ENCODE measurements at places on chromosomes 1 and 21.

- DNase-seq = no peak
These were observed 135.6 kb upstream of the KAZN start for GRCh38 chr1:14462851-14463250.

DNA sequence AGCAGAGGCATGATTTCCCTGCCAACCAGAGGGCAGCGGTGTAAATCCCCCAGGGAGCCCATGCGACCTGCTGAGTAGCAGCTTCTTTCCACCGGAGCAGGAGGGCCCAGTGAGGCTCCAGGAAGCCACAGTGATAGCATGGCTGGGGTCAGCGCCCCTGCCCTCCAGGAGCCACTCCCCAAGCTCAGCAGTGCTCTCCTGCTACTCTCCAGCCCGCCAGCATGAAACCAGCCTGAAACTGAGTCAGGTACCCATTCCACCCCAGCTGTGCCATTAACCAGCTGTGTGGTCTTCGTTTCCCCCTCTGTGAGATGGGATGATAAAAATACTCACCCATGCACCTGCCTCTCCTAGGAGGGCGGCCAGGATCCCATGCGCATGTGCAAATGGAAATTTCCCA lies 123.8 kb upstream of the TMEM51 start:
- no peak for DNase-seq

DNA sequence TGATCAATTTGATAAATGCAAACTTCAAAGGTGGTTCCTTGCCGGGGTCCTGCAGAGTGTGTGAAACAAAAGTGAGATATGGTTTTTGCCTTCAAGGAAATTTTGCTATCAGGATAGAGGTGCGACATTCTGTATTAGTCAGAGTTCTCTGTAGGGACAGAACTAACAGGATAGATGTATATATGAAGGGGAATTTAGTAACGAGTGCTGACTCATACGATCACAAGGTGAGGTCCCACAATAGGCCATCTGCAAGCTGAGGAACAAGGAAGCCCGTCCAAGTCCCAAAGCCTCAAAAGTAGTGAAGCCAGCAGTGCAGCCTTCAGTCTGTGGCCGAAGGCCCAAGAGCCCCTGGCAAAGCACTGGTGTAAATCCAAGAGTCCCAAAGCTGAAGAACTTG lies 157.0 kb downstream of the RYR2 start:
- DNase-seq = no peak

- no peak for DNase-seq
These were observed 6.2 kb downstream of the E2F2 start for GRCh38 chr1:23524716-23525401.

GRCh38 chr1:67874501-67875111 lies 41.3 kb upstream of the GNG12 start:
- no peak for DNase-seq

DNA sequence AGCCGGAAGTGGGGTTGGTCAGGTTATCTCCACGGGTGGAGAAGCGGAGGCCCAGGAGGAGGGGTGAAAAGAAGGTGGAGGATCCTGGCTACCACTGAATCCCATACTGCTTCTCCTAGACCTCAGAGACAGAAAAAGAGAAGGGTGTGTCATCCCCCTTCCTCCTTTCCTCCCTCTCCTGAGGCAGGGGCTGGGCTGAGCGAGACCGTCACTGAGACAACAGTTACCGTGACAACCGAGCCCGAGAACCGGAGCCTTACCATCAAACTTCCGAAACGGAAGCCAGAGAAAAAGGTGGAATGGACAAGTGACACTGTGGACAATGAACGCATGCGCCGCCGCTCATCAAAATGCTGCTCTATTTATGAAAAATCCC lies 42.1 kb upstream of the NBPF3 start:
- no peak for DNase-seq

DNA sequence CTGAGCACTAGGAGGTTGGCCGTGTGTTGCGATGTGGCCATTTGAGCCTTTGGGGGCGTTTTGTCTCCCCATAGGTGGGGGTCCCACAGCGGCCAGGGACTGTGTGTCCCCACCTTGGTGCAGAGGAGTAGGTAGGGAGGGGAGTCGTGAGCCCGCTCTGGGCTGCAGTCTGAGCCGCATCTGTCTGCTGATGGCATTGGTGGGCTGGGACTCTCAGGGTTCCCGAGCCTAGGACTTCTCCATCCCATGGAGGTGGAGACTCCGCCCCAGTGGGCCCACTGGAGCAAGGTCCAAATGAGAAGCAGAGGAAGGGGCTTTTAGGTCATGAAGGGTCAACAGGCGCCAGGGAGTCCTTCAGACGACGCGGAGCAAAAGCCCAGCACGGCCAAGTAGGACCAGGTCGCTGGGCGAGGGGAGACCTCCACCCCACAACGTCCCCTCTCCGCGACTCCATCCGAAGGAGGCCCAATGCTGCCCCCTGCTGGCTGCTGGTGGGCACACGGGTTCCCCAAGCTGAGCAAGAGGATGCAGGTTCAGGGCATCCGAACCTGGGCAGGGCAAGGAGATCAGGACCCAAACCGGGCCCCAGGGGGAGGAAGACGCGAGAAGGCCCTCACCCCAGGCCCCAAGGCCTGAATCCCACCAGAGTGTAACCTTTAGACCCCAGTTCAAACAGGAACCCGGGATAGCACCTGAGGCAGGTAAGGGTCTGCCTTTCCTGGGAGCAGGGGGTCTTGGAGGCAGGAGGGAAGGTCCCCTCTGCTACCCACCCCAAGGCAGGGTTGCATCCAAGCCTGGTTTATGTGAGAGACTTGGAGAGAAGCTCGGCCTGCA lies 14.9 kb downstream of the TTC34 start:
- peak; percentile 80 for DNase-seq

- DNase-seq = no peak
These were observed 54.8 kb downstream of the NPHP4 start for GRCh38 chr1:5937373-5937857.

DNA sequence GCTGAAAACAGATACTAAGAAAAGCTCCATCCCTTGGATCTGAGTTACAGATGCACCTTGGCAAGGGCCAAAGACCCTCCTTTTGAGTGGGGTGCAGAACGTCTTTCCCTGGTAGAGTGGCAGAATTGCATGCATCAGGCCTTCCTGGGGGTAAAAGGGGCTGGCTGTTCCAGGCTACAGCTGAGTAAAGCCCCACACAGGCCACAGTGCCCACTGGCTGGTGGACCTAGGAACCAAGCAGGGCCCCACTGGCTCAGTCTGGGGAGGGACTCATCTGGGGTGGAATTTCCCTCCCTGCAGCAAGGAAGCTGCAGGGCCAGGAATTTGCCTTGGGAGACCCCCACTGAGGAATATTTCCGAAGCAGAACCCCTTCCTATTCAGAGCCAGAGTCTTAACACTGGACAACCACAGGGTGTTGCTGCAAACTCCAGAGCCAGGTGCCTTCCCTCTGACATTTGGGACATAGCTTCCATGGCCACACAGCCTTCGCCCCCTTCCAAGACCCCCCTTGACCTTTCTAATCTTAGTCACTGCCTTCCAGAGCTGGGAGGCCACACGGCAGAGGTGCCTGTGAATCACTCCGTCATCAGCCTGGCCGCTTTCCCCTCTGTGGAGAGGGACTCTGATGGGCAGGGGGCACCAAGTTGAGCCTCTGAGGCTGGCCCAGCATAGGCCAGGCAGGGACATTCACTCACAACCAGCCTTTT lies 52.5 kb downstream of the LACTBL1 start:
- no peak for DNase-seq

- no peak for DNase-seq
These were observed 9.0 kb upstream of the RHBG start for GRCh38 chr1:156359973-156360372.

DNA sequence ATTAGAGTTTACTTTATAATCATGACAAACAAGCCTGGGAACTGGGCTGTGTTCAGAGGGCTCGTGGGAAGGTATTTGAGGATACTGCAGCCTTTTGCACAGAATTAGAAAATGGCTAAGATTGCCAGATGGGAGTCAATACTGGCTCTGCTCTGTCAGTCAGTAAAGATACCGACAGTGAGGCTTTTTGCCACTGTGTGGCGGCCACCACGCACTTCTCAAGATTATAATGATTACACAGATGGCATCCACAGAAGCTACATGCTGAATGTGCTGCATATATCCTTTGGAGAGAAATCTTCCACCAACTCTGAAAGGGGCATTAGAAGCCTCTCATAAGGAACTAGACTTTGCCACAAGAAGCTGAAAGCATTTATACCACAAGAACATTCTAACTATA lies 213.4 kb upstream of the PTBP2 start:
- DNase-seq = no peak

DNA sequence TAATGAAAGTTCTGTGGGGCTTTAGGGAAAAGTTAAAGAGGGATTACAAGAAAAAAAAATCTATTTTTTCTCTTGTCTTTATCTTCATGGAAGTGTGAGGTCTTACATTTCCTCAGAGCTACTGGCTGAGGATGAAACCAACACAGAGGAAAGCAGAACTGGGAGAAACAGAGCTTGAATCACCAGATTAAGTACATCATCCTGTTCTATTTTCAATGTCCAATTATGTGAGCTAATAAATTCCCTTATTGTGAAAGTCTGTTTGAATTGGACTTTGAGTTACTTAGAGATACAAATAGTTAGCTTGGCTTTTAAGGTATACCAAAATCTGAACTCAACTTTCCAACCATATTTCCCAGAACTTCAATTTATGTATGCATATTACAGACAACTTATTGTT lies 69.2 kb downstream of the LPGAT1 start:
- DNase-seq = no peak

GRCh38 chr21:44078411-44078981 lies 28.7 kb upstream of the PWP2 start:
- DNase-seq = no peak

DNA sequence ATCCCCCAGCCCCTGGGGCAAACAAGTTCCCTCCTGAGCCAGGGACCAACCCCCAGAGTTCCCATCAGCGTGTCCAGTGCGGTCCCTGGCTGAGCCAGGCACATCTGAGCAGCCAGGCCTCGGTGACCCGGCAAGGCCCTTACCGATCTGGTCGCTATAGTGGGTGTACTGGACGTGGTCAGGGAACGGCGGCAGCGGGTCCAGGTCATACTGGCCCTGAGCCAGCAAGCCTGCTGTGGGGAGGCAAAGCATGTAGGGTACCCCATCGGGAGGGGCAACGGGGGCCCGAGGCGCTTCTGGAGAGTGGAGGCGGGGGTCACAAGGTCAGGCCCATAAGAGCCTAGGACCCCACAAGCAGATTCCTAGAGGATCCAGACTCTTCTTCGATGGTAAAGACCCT lies 3.5 kb downstream of the MFAP2 start:
- DNase-seq = no peak

DNA sequence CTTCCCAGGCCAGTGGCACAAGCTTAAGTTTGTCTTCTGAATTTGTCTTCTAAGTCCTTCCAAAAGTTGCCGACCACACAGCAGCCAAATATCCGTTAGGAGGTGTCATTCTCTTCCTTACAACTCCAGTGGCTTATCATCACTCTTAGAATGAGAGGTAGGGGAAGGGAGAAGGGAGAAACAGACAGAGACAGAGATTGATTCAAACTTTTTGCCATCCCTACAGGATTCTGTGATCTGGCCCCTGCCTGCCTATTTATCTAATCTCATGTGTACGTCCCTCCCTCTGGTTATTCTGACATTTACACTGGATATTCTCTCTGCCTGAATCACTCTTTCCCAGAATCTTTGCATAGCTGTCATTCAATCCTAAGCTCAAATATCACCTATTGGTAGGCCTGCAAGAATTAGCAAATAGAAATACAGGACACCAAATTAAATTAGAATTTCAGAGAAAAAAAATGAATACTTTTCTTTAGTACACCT lies 488 bp upstream of the GNL2 start:
- no peak for DNase-seq

GRCh38 chr1:88466899-88467580 lies 217.0 kb upstream of the PKN2 start:
- no peak for DNase-seq

DNA sequence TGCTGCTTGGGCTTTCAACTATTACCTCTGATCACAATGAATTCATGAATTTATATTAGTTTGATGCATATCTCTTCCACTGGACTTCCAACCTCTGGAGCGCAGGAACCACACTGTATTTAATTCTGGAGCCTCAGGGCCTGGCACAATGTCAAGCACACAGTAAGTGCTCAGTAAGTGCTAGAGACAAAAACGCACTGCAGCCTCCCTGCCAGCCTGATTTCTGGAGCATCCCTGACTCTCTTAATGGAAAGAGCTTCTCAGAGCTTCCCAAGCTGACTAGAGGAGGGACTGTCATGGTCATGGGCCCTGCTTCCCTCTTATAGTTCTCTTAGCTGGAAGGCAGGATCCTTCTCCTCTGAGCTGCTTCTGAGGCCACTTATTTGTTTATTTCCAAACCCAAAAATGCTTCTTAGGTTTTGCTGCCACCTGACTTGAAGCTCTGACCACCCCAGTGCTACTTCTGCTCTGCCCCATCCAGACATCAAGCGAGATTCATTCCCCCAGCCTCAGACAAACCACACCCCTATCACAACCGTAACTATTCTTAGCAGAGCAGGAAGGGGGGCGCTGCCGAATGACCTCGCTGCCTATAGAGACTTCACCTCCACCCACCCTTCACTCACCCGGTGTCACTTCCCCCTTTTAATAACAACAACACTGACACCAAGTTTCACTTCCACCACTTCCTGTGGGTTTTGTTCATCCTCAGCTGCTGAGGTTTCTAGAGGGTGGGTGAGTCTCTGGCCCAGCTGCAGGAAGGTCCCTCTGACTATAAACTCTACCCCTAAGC lies 33.6 kb downstream of the NUAK2 start:
- peak; percentile 52 for DNase-seq

- DNase-seq = no peak
These were observed 2.6 kb upstream of the C1orf141 start for GRCh38 chr1:67137307-67137753.

GRCh38 chr1:155061381-155062150 lies 2.0 kb upstream of the EFNA4 start:
- peak; percentile 97 for DNase-seq

GRCh38 chr1:178664278-178664677 lies 60.8 kb upstream of the RALGPS2 start:
- no peak for DNase-seq

DNA sequence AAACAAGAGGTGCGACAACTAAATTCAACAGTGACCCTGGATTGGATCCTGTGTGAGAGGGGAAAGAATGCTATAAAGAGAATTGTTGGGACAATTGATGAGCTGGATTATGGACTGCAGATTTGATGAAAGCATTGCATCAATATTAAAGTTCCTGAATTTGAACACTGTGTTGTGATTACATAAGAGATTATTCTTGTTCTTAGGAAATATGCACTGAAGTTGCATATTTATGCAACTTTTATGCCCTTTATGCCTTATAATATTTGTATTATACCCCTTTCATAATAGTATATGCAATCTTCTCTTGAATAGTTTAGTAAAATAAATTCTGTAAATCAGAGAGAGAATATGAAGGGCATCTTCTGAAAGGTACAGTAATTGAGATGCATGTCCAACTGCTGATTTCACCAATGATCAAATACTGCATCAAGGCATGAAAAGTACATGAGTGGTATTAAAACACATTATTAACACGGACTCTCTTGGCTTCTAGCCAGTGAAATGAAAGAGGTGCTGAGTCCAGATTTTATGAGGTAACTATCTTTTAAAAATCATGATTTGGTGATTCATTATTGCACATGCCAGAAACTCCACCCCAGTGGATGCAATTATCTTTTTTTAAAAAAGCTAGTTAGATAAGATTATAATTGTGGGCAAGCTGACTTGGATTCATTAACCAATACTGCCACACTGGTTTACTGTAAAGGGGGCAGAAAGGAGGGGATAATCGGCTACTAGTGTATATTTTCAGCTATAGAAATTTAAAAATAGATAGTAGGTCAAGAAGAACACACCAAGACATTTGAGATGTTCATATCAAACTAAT lies 19.9 kb upstream of the LPAR3 start:
- no peak for DNase-seq

- peak; percentile 70 for DNase-seq
These were observed at the start of gene MAN1C1 for GRCh38 chr1:25616095-25616986. Gene MAN1C1 (plus strand): TSS chr1:25616791. CDS start chr1:25617798, 1,007 bp downstream.

Measured in activated CD4-positive, alpha-beta T cell treated with anti-CD3 and anti-CD28 coated beads, Interleukin-2, amount 50 U/mL, for 4 hours (primary cell).